ENCODE measurements at places on chromosomes 5 and 9. TPM values are rescaled to one million over a fixed set of nuclear protein-coding genes. Genes with fewer than 3 reads are reported as not detected.

GRCh38 chr9:109117856-109118807, 1.6 kb downstream of the TMEM245 start:
- H3K4me3 ChIP-seq = peak overlapping the region; percentile 72
- DNase-seq = no peak
- peaks cover 3% of the 10 kb centered on the region for H3K36me3 ChIP-seq

DNA sequence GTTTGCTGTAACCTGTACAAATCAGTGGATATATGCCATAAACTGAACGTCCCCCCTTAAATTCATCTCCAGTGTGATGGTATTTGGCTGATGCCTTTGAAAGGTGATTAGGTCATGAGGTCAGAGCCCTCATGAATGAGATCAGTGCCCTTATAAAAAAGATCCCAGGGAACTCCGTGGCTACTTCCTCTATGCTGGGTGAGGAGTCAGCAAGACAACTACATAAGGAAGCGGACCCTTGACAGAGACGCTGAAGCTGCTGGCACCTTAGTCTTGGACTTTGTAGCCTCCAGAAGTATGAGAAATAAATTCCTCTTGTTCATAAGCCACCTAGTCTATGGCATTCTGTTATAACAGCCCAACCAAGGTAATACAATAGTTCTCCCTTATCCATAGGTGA, 215.1 kb upstream of the ZNF608 start:
- H3K4me3 ChIP-seq = no peak overlapping the region
- no peaks in the 10 kb centered on the region for H3K27me3 ChIP-seq
- no peaks in the 10 kb centered on the region for H3K4me1 ChIP-seq
- no peak for DNase-seq
- no peaks in the 10 kb centered on the region for H3K36me3 ChIP-seq

- H3K27ac ChIP-seq = no peak overlapping the region
- no peaks in the 10 kb centered on the region for H3K4me1 ChIP-seq
- no peaks in the 10 kb centered on the region for H3K36me3 ChIP-seq
Observed at GRCh38 chr9:70485273-70485858, 70.9 kb upstream of the KLF9 start.

GRCh38 chr9:726005-726404, 115.5 kb upstream of the DMRT1 start:
- H3K4me1 ChIP-seq = no peaks in the 10 kb centered on the region
- no peaks in the 10 kb centered on the region for H3K36me3 ChIP-seq
- H3K27ac ChIP-seq = no peak overlapping the region
- H3K4me3 ChIP-seq = no peak overlapping the region
- H3K27me3 ChIP-seq = no peaks in the 10 kb centered on the region

DNA sequence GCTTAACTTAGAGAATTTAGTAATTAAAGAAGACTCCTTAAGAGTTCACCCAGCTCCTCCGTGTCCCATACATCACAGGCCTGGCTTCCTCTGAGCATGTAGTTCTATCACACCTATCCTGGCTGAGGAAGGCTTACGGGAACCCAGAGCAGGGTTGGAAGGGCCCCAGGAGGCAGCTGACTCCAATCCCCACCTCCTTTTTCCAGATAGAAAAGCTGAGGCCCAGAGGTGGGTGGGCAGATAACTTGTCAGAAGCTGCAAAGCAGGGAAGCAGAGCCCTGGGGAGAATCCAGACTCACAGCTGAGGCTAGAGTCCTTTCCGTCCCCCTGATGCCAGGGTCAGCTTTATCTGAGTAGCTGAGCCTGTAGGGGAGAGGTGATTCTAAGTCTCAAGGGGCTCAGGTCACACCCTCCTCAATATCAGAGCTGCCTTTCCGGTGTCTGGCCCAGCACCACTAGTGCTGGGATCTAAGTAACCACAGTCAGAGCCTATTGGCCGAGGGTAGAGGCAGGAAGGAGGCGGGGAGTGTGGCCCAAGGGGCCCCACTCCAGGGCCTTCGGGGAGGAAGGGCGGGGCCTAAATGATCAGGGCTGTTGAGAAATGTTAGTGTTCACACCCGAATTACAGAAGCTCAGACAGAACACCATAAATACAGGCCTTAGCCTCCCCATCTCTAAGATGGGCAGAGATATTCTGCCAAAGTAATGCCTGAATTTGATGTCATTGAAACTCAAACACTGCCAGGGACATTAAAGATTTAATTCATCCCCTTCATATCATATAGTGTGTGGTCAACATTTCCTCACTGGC, 9.9 kb downstream of the CCDC69 start:
- no peaks in the 10 kb centered on the region for H3K27me3 ChIP-seq
- no peaks in the 10 kb centered on the region for H3K4me1 ChIP-seq
- no peaks in the 10 kb centered on the region for H3K36me3 ChIP-seq
- H3K4me3 ChIP-seq = no peak overlapping the region

DNA sequence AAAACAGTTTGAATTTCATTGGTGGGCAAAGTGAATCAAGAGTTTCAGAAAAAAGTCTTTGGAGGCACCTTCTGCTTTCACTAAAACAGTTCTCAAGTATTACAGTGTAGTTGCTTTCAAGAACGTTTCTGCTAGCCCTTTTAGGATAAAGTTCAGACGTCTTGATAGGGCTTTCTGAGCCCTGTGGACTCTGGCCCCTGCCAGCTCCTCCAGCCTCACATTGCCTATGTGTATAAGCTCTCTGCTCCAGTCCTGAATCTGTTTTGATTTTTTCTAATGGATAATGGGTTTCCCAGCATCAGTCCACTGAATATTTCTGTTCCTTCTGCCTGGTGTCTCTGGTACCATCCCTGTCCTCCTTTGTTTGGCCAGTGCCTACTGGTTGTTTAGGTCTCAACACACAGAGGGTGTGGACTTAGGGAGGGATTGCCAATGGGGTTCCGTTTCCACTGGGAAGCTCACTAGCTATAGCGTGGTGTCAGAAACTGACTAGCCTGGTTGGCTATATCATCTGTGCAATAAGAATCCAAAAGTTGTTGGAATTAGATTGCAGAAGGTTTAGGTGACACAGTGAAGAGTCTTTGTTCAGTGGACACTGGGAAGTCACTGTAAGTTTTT, 26.4 kb downstream of the ARHGAP26 start:
- no peak overlapping the region for H3K27ac ChIP-seq
- no peaks in the 10 kb centered on the region for H3K27me3 ChIP-seq

DNA sequence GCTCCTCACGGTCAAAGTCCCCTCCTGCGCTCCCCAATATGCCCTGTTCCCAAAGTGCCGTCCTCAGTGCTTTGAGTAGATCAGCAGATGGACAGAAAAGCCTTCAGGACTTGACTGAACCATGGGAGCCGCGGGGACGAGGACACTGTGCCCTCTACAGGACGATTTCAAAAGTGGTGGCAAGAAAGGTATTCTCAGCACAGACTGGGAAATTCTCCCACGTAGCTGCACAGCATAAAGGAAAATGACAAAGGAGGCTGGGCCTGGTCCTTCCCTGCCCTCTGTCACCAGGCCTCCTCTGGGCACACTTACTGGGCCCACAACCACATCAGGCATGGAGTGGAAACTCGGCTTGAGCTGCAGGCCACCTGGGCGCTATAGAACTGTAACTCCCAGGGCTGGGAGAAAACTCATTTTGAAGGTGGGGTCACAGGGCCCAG, 16.7 kb upstream of the MTMR12 start:
- DNase-seq = peak; percentile 67
- H3K4me1 ChIP-seq = no peaks in the 10 kb centered on the region
- no peaks in the 10 kb centered on the region for H3K27me3 ChIP-seq
- no peaks in the 10 kb centered on the region for H3K36me3 ChIP-seq
- H3K4me3 ChIP-seq = no peak overlapping the region
- no peak overlapping the region for H3K27ac ChIP-seq

DNA sequence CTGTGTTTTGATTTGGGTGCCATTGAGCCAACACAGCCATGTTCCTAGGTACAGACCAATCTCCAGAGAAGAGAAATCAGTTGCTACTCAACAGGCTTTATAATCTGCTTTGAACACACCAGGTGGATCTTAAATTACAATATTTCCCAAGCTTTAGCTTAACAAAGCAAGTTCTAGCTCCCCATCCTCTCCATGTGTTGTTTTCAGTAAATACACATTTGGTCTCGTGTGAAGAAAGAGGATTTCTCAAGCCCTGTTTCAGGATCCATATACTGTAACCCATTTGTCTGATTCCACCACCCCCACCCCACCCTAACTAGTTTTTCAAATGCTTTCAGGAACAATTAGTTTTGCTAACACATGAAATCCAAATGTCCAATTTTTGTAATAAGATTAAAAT, 109.6 kb upstream of the NIPBL start:
- no peak for DNase-seq
- no peaks in the 10 kb centered on the region for H3K4me1 ChIP-seq
- no peaks in the 10 kb centered on the region for H3K36me3 ChIP-seq
- H3K4me3 ChIP-seq = no peak overlapping the region
- no peak overlapping the region for H3K27ac ChIP-seq

DNA sequence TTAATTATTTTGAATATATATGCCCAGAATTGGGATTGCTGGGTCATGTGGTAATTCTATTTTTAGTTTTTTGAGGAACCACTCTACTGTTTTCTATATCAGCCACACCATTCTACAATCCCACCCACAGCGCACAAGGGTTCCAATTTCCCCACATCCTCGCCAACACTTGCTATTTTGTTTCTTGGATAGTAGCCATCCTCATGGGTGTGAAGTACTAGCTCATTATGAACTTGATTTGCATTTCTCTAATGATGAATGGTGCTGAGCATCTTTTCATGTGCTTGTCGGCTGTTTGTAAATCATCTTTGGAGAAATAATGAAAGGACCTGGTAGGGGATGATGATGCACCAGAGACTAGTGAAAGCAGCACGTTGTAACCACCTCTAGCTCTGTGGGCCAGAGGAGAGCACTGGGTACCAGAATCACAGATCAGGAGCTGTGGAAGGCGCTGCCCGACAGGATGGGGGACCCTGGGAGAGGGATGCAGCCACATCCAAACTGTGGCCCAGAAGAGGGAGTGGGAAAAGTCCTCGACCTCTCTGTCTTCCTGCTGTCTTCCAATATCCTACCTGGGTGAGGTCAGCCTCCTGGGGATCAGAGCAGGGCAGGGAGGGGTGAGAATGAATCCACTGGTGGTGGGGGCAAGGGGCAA, 155.4 kb downstream of the RGS3 start:
- no peak overlapping the region for H3K27ac ChIP-seq
- H3K27me3 ChIP-seq = no peaks in the 10 kb centered on the region
- H3K4me3 ChIP-seq = no peak overlapping the region
- no peaks in the 10 kb centered on the region for H3K36me3 ChIP-seq
- DNase-seq = no peak
- H3K4me1 ChIP-seq = peaks cover 16% of the 10 kb centered on the region

- no peak overlapping the region for H3K4me3 ChIP-seq
- no peaks in the 10 kb centered on the region for H3K27me3 ChIP-seq
- no peak overlapping the region for H3K27ac ChIP-seq
- no peaks in the 10 kb centered on the region for H3K36me3 ChIP-seq
- DNase-seq = no peak
Observed at GRCh38 chr5:173188280-173188679, 43.9 kb downstream of the BNIP1 start.

DNA sequence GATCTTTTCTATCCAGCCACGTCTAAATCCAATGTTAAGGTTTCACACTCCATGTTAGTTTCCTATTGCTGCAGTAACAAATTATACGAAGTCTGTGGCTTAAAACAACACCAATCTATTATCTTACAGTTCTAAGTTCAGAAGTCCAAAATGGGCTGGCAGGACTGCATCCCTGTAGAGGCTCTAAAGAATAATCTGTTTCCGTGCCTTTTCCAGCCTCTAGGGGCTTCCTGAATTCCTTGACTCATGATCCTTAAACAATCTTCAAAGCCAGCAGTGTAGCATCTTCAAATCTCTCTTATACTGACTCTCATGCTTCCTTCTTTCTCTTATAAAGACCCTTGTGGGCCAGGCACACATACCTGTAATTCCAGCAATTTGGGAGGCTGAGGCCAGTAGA, 6.8 kb downstream of the PLGRKT start:
- H3K27ac ChIP-seq = no peak overlapping the region
- no peaks in the 10 kb centered on the region for H3K4me1 ChIP-seq
- no peak overlapping the region for H3K4me3 ChIP-seq
- H3K36me3 ChIP-seq = no peaks in the 10 kb centered on the region
- no peaks in the 10 kb centered on the region for H3K27me3 ChIP-seq

- no peak for DNase-seq
- no peaks in the 10 kb centered on the region for H3K27me3 ChIP-seq
- no peaks in the 10 kb centered on the region for H3K36me3 ChIP-seq
Observed at GRCh38 chr9:80090317-80090716, 518.6 kb downstream of the TLE4 start.

DNA sequence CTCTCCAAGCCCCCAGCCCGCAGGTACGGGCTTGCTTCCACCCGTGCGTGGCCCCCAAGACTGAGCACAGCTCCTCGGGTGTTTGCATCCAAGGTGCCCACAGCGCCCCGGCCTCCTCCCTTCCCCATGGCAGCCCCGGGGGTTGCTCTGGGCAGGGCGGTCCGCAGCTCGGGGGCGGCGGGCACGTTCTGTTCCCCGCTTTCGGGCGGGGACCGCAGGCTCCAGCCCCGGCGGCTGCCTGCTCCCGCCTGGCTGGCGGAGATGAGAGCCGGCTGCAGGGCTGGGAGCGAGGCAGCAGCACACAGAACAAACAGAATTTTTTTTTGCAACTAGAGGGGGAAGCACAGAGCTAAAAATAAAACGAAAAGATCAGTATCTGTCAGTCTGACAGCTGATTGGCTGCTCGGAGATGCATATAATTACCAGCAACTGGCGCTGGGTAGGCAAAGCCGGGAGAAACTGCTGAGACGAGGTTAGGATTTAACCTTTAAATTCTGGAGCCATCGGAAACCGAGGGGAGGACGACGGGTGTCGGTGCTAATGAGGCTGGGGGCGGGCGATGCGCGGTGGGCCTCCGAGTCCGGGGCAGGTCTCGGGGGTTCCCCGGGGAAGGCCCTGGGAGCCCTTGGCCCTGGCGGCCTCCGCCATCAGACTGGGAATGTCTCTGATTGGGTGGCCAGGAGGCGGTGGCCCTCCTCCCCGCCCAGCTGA, 142.7 kb upstream of the IER5L start:
- H3K4me3 ChIP-seq = no peak overlapping the region
- peaks cover 7% of the 10 kb centered on the region for H3K4me1 ChIP-seq
- no peaks in the 10 kb centered on the region for H3K36me3 ChIP-seq
- no peak for DNase-seq
- no peak overlapping the region for H3K27ac ChIP-seq

DNA sequence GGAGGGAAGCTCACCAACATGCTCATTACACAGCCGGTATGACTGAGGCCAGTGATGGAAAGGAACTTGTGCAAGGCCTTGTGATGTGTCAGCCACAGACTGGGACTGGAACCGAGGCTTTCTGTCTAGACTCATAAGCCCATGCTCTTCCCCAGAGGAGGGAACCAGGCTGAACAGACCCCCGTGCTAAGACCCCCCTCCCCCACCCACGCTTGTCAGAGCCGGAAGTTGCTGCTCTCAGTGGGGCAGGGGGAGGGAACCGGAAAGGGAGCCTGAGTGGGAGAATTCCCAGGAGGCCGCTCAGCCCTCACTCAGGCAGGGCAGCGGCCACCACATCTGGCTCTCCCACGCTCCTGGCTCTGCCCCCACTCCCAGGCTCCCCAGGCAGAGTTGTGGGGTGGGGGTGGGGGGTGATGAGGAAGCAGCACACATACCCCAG, 4.1 kb upstream of the PDGFRB start:
- H3K4me1 ChIP-seq = peaks cover 8% of the 10 kb centered on the region
- H3K27me3 ChIP-seq = no peaks in the 10 kb centered on the region
- no peaks in the 10 kb centered on the region for H3K36me3 ChIP-seq
- no peak overlapping the region for H3K4me3 ChIP-seq

- no peaks in the 10 kb centered on the region for H3K27me3 ChIP-seq
- H3K36me3 ChIP-seq = no peaks in the 10 kb centered on the region
- H3K4me3 ChIP-seq = no peak overlapping the region
- no peak overlapping the region for H3K27ac ChIP-seq
- DNase-seq = no peak
Observed at GRCh38 chr9:127174386-127175318, 52.2 kb upstream of the ANGPTL2 start.

Gene CBY3
- 0.39 TPM for total RNA-seq

Gene SPATA9
- 0.15 TPM for total RNA-seq

Gene SPATA6L
- 0.13 TPM for total RNA-seq

Gene CDX1
- not detected for total RNA-seq

Gene SLC6A3
- 0.05 TPM for total RNA-seq

Gene HBEGF
- 5.0 TPM for total RNA-seq

Gene NEURL1B
- total RNA-seq = 5.3 TPM

Gene PCDHB14
- total RNA-seq = 0.80 TPM

Gene PCDHB7
- 1.3 TPM for total RNA-seq
